ENCODE measurements at places on chromosomes 13 and 19.

GRCh38 chr13:82010780-82011179, 1669.9 kb upstream of the SPRY2 start:
- DNase-seq: no peak

- no peak for DNase-seq
These were observed 23.4 kb downstream of the CCNE1 start for GRCh38 chr19:29834991-29835846.

DNA sequence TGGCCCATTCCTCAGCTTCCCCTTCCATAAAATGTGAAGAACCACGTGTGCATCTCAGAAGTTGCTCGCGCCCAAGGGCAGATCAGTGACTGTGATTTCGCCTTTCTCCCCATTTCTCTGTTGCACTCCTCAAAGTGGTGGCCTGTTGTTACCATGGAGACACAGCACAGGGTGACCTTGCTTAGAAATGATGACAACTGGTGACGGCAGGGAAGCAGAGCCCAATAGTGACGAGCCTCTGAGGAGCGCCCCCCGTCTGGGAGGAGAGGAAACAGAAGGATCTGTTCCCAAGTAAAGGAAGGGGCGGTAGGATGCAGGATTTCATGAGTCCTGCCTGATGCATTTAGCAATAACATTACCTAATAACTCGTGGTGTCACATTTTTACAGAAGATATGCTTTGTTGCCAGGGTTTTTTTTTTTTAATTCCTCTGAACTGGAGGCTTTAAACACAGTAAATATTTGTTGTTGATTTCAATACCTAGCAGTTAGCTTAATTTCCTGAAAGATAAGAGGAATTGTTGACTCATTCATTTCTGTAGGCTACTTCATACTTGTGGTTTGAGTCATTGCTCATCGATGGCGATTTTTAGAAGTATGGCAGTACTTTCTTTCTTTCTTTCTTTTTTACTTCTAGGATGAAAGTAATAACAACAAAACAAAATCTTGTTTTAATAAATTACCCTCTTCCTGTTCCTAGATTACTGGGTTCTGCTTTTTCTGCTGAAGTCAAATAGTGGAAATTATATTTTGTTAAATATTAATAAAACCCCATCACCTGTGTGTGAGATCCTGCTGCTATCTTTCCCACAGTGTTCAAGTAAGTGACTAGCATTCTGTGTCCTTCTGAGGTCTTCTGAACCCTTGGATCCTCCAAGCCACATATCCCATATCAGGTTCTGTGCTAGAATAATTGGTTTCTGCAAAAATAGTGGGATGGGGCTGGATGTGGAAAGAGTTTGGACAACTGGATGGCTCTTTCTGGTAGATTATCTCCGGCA, 36.0 kb downstream of the MBNL2 start:
- DNase-seq: no peak

- no peak for DNase-seq
These were observed 181.0 kb upstream of the GPR12 start for GRCh38 chr13:26941345-26942174.

- DNase-seq: no peak
These were observed 3.0 kb downstream of the MZF1 start for GRCh38 chr19:58569943-58570670.

DNA sequence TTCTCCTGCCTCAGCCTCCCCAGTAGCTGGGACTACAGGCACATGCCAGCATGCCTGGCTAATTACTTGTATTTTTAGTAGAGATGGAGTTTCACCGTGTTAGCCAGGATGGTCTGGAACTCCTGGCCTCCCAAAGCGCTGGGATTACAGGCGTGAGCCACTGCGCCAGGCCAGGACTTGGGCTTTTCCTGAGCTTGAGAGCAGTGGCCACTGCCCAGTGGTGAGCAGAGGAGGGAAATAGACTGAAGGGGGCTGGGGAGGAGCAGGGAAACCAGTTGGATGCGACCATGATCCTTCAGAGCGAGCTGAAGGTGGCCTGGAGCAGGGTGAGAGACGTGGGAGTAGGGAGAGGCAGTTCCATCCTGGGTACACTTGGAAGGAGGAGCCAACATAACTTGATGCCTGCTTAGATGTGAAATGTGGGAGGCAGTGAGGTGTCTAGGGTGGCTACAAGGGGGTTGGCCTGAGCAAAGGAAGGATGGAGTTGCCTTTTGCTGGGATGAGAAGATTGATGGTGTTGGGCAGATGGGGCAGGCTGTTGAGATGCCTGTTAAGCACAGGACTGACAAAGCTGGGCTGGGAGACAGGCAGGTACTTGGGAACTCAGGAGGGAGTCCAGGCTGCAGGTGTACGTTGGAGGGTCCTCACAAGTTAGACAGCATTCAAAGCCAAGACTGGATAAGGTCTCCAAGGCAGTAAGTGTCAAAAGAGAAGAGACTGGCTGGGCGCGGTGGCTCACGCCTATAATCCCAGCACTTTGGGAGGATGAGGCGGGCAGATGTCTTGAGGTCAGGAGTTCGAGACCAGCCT, 31.8 kb downstream of the KCTD15 start:
- no peak for DNase-seq

DNA sequence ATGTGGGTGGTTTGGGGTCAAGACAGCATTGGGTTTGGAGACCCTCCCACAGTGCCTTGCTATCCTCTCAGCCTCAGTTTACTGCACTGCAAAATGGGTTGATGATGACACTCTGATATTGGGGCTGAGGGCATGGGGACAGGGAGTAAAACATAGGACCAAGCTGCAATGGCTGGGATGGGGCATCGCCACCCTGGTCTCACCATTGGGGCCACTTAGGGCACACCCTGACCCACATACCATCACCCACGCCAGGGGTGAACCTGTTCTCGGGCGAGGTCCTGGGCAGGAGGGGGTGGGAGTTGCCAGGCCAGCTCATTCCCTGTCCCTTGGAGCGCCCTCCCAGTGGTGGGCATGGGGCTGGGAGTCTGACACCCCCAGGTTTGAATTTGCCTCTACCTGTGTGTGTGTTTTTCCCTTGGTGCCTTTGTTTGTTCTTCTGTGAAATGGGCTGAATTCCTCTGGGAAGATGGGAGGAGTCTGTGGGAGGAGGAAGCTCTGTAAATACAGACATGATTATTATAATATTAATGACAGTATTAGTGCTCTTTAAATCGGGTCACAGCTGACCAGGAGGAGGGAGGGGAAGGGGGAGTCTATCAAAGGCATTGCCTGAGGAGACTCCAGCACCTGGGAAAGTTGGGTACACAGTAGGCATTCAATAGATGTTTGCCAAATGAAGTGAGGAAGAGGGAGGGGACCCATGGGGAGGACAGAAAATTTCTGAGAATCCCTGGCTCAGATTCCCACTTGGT, 2.2 kb upstream of the FCHO1 start:
- no peak for DNase-seq

- DNase-seq: no peak
These were observed 814.2 kb upstream of the SLITRK5 start for GRCh38 chr13:86856991-86857390.

GRCh38 chr13:79941752-79942151, 399.2 kb downstream of the SPRY2 start:
- DNase-seq: no peak

DNA sequence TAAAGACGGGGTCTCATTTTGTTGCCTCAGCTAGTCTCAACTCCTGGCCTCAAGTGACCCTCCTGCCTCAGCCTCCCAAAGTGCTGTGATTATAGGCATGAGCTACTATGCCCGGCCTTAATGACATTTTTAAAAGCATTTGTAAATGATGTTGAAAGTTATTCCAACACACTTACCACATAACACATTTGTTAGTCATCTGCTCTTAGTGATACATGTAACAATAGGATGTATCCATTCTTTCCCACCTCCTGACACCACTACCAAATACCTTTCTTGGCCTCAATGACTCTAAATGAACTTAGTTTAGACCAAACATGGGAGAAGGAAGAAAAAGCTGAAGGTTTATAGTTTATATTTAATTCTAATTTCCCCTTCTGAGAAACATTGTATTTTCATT, 59.8 kb upstream of the MEDAG start:
- no peak for DNase-seq

DNA sequence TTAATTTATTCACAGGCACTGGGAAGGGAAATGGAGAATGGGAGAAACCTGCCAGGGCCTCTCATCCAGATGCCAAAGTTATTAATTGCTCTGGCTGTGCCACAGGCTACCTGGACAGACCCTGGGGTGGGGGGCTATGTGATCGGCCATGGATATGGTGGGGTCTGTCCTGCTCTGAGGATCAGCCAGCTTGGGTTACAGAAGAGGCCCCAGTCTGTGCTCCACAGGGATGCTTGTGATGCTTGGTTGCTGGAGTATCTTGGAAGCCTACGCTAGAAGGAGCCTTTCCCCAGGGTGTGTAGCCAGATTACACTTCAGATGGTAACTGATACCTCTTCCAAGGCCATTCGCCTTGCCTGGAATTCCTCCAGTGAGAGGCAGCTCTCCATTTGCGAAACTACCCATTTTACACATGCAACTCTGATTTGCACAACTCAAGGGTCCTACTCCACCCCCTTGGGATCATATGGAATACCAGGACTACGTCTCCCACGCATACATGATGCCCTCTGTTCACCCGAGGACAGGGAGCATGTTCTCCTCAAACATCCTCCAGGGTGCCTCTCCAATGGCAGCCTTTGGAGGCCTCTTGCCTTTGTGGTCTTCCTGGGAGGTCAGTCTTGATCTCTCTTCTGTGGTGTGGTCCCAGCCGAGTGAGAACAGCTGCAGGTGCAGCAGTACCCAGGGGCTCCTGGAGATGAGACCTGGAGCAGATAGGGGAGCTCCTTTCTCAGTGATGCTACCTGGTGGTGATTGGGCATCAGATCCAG, 186.6 kb upstream of the TSHZ3 start:
- no peak for DNase-seq

GRCh38 chr19:53004242-53004641, 9.5 kb upstream of the ERVV-1 start:
- DNase-seq: no peak

DNA sequence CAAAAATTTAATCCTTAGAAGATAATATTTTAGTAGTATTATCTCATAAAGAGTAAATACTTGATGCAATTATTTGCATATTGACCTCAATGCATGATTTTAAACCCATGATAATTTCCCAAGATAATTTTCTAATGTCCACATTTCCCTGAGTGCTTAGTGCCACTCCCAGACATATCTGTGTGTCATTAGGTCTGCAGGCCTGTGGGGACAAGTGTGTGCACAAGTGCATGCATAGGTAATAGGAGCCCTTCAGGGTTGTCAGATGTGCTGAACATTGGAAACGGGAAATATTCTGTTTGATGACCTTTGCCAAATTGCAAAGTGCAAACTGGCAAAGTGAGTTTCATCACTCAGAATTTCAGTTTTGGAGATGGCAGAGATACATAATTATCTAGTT, 369.9 kb downstream of the KLF5 start:
- no peak for DNase-seq

DNA sequence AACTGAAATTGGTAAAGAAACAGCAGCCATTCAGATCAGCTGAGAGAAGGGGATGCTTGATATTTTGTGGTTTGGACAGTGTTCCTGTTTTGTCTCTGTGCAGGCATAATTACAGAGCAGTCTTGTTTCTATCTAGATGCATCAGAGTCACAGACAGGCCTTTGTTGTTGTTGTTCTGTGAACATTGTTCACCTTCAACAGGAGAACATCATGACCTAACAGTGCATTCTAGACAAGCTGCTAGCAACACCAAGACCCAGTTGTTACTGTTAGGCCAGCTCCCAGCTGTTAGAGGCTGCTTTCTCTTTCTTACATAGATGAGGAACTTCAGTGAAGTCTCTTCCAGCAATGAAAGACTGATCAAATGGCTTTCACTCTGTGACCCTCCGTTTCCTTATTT, 8.5 kb upstream of the LSR start:
- DNase-seq: no peak

- no peak for DNase-seq
These were observed 283.4 kb downstream of the DACH1 start for GRCh38 chr13:71583581-71583980.

GRCh38 chr13:77891486-77891885, 27.1 kb downstream of the EDNRB start:
- DNase-seq: no peak

GRCh38 chr13:45492538-45492937, 27.8 kb downstream of the COG3 start:
- no peak for DNase-seq

GRCh38 chr13:36453516-36453915, 21.2 kb downstream of the CCNA1 start:
- peak; percentile 22 for DNase-seq

GRCh38 chr19:4172861-4173473, 9.4 kb downstream of the SIRT6 start:
- peak; percentile 22 for DNase-seq

GRCh38 chr13:112118451-112119064, 51.6 kb downstream of the SOX1 start:
- no peak for DNase-seq

- DNase-seq: no peak
These were observed 1359.6 kb upstream of the ATXN8OS start for GRCh38 chr13:68748038-68748437.

GRCh38 chr13:104414771-104415170, 1348.6 kb upstream of the SLC10A2 start:
- DNase-seq: no peak

GRCh38 chr19:11418094-11418548, 993 bp downstream of the RGL3 start:
- DNase-seq: no peak

DNA sequence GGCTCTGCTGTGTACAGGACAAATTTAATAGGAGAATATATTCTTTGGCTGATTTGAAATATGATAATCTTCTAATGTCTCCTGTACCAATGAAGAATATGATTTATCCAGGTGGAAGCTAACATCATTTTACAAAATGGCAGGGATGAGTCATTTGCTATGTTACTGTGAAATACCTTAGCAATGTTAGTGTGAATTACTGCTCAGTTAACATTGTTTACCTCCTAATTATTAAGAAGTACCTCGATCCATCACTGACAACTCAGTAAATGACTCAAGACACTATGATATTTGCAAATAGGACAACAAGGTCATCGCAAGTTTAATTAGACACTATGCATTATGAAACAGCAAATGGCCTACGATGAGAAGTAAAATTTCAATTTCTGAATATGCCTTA, 309.1 kb upstream of the EDNRB start:
- DNase-seq: no peak

DNA sequence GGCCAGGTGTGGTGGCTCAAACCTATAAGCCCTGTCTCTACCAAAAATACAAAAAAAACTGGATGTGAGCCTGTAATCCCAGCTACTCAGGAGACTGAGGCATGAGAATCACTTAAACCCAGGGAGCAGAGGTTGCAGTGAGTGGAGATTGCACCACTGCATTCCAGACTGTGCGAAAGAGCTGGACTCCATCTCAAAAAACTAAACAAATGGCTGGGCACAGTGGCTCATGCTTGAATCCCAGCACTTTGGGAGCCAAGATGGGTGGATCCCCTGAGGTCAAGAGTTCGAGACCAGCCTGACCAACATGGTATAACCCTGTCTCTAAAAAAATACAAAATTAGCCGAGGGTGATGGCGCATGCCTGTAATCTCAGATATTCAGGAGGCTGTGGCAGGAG, 34.9 kb upstream of the ZNF83 start:
- DNase-seq: no peak

GRCh38 chr19:39413911-39414608, 1.6 kb downstream of the PLEKHG2 start:
- DNase-seq: no peak

GRCh38 chr13:114144606-114145244, 12.3 kb upstream of the RASA3 start:
- DNase-seq: no peak

- no peak for DNase-seq
These were observed 69.2 kb downstream of the DIAPH3 start for GRCh38 chr13:60094385-60095088.

- DNase-seq: no peak
These were observed 1608.2 kb downstream of the SLITRK5 start for GRCh38 chr13:89279374-89279773.

GRCh38 chr19:30799865-30800755, 427.9 kb downstream of the ZNF536 start:
- peak; percentile 44 for DNase-seq

Measured in head of caudate nucleus (tissue), 42 donors.